ENCODE measurements at places on chromosomes 11 and 22. TPM values are rescaled to one million over a fixed set of nuclear protein-coding genes. Genes with fewer than 3 reads are reported as not detected.

The GRK3 gene
- polyA plus RNA-seq: 9.4 TPM

The PLEKHB1 gene
- 9.6 TPM for polyA plus RNA-seq

The KRTAP5-2 gene
- polyA plus RNA-seq: not detected

The DGCR6 gene
- 0.28 TPM for polyA plus RNA-seq

The RNF215 gene
- 13.6 TPM for polyA plus RNA-seq

The SIAE gene
- polyA plus RNA-seq: 18.8 TPM

The SLC22A25 gene
- not detected for polyA plus RNA-seq

The CHST1 gene
- polyA plus RNA-seq: 7.6 TPM

The TRIM49B gene
- polyA plus RNA-seq: not detected

All from ovary (tissue), 10 donors.